ENCODE measurements at places on chromosomes 3 and 15.
A peak's percentile ranks its signal among the peaks of the same experiment; 100 is the strongest.

DNA sequence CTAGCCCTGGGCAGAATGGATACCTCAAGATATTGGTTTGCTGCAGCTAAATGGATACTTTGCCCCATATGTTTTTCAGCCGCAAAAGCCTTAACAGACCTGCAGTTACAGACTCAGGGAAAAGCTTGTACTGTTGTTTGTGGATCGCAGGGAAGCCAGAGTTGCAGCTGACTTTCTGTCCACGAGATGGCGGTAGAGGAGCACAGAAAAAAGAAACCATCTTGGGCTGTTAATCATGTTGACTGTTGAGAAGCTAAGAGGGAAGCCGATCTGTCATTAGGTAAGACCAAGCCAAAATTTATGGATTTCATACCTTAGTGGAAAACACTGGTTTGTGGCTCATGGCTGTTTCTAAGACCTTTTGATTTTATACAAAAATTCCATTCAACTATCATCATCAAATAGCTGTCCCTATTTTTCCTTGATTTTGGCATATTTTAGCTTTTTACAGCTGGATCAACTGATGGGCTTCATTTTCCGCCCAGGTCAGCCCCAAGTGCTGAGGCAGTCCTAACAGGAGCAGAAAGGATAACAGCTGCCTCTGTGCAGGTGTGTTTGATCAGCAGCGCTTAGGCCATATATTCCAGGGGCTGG lies 205.7 kb upstream of the ZPLD1 start:
- peak; percentile 93 for DNase-seq

DNA sequence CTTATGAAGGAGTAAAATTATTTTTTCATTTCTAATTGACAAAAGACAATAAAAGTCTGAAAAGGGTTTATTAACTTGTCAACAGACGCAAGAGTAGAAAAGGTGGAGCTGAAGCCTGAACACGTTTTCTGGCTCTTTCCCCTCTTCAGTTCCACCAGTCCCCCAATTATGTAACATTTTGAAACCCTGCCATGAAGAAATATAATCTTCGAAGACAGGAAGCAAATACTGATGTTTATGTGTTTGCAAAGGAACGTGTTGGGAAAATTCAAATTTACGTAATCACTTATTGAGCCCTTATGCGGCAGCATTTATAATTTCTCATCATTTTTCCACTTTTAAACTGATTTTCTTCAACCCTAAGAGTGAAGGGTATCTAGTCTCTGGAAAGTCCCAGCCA lies 767 bp downstream of the AP3S2 start:
- no peak for DNase-seq

- no peak for DNase-seq
Measured at GRCh38 chr15:50083424-50084025, 35.5 kb downstream of the ATP8B4 start.

DNA sequence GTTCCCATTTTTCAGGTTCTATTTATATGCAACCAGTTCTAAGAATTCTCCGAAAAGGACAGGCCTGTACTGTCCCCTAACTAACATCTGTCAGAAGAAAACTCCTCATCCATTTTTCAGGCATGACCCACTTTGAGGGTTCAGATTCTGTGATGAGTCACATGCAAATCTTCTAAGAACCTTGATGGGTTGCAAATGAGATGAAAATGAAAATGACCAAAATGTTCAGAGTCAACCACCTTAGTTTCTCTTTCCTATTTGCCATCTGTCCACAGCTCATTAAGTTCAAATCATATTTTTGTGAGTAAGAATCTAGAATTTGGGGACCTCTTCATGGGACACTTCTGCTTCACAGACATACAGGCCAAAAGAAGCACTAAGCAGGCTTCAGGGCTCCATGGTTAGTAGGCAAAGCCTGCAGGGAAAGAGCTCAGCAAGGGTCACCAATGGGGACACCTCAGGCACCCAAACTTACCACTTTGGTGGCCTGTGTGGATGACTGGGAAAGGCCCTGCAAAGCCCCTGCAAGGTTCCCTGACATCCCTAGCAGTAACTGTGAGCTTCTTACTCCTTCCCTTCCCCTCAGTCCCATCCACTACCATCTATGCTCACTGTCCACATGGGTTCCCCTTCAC lies 122.0 kb downstream of the WDR76 start:
- DNase-seq = peak; percentile 66

DNA sequence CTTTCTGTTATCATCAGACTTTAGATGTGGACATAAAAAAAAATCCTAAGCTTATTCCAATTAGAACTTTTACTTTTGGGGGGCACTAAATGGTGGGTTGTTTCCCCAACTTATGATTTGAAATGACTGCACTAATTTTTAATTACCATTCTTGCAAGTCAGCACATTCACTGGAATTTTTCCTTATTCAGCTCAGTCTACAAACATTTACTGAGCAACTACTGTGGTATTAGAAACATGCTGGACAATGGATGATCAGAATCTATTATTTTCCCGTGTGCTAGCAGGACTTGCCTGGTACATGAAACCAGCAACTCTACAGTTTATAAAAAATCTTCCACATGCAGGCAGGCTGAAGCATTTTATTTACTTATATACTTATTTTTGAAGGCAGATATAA lies 273.6 kb downstream of the FOXP1 start:
- no peak for DNase-seq

GRCh38 chr3:135451037-135451785 lies 514.3 kb upstream of the PPP2R3A start:
- no peak for DNase-seq

DNA sequence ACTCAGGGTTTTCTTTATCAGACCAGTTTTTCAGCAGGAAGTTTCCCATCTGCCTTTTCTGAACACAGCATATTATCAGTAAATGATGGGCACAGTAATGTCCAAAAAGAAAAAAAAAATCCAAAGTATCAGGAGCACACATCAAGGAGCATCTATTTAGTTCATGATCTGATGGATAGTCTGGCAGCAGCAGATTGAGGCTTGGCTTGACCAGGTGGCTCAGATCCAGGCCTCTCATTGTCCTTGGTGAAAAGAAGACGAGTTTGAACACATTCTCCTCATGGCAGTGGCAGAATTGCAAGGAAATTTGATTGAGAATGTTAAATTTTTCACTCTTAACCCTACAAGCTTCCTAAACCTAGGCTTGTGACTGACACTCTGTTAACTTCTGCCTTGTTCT lies 192.9 kb downstream of the OXSM start:
- DNase-seq = no peak
